ENCODE measurements at places on chromosomes 7 and 10.

DNA sequence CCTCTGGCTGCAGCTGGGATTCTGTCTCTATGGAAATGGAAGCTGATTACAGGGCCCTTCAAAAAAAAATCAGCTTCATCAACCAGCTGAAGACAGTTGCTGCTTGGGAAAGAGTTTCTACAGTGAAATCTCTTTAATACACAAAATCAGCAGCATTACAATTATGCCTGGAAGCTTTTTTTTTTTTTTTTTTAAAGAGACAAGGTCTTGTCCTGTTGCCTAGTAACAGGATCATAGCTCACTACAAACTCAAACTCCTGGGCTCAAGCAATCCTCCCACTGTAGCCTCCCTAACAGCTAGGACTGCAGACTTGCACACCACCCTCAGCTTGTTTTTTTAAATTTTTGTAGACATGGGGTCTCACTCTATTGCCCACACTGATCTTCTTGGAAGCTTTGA lies 94.5 kb downstream of the OR13A1 start:
- DNase-seq = no peak

GRCh38 chr7:45974540-45975360 lies 53.7 kb upstream of the IGFBP3 start:
- no peak for DNase-seq

DNA sequence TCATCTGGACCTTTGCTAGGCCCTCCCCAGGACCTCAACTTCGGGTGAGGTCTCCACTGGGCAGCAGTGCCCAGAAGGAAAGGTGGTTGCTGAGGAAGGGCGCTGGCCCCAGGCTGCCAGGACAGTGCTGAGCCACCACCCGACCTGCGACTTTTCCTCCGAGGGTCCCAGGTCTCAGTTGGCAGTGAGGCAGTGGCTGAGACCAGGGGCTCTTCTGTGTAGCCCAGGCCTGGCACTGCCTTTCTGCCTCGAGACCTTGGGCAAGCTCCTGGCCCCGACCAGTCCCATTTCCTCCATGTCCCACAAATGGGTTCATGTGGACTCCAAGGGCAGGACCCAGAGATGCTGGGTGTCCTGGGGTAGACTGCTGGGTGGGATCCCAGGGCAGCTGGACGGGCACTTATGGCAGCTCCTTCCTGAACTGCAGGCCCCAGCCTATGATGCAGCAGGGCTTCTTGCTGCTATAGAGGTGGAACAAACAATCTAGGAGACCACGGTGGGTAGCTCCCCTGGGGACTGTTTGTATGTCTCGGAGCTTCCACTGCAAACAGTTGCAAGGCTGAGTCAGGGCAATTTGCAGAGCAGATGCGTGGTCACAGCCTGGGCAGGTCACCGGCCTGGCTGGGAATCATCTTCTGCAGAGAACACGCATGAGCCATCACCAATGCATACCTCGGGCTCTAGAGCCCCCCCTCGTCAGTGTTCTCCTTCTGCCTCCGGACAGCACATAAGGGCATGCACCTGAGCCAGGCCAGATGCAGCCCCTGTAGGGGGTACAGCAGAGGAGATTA lies 17.9 kb upstream of the LRRC18 start:
- no peak for DNase-seq

GRCh38 chr10:77350134-77350533 lies 287.5 kb downstream of the KCNMA1 start:
- no peak for DNase-seq

DNA sequence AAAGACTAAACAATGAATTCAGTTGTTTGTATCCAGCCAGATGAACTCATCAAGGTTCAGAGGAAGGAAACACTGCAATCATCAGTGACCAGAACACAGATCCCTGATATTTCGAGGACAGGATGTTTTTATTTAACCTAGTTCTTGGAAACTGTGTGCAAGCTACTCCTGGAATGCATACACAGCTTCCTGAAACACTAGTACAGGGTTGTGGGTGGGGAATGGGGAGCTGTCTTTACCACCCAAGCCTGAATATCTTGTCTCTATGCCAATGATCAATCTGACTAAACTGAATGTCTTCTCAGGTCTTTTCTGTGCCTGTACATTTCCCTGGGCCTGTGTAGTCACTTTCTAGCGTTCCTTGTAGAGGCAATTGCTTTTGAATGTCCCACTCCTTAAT lies 374.6 kb downstream of the CALN1 start:
- DNase-seq = no peak

DNA sequence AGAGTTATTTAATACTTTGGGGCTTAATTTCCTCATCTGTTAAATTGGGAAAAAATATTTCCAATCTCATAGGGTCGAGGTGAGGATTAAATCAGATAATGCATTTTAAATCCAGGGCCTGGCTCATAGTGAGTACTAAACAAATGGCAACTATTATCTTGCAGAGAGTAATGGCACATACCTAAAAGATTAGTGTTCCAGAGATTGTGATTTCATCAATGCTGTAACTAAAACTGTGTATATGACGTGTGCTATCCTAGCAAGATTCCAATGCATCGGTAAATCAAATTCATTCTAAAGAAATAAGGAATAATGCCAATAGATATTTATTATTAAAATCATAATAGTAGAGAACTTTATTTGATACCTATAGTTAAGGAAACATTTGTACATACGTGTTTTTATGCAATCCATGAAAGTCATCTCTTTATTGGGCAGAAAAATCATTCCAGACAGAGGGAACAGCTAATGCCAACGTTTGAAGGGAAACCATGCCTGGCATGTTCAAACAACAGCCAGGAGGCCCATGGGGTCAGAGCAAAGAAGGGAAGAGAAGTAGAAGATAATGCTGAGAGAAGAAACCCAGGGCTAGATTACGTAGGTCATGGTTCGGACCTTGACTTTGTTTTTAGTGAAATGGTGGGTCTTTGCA lies 174.8 kb upstream of the AGR3 start:
- DNase-seq = no peak

- DNase-seq = no peak
Measured at GRCh38 chr10:35640951-35641675, 983 bp downstream of the FZD8 start.
